ENCODE measurements at places on chromosomes 2 and 18.
A peak's percentile ranks its signal among the peaks of the same experiment; 100 is the strongest.

DNA sequence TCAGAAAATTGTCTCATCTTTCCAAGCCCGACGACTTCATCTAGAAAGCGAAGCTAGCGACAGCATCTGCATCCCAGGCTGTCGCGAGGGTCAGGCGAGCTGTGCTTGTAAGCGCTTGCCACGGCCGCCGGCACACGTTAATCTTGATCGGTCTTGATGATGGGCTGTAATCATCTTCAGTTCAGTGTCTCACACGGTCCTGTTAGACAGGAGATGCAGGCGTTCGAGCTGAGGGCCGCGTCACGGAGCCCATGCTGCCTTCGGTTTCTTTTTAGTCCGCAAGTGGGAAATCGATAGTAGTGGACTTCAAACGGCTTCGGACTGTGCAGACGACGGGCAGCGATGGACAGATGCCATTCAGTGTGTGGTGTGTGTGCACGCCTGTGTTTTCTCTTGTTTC lies 43.6 kb downstream of the ADI1 start:
- DNase-seq: no peak

- DNase-seq: no peak
Measured at GRCh38 chr2:44927985-44928482, 13.5 kb upstream of the SIX3 start.

GRCh38 chr2:190910341-190911136 lies 29.9 kb downstream of the GLS start:
- DNase-seq: no peak

DNA sequence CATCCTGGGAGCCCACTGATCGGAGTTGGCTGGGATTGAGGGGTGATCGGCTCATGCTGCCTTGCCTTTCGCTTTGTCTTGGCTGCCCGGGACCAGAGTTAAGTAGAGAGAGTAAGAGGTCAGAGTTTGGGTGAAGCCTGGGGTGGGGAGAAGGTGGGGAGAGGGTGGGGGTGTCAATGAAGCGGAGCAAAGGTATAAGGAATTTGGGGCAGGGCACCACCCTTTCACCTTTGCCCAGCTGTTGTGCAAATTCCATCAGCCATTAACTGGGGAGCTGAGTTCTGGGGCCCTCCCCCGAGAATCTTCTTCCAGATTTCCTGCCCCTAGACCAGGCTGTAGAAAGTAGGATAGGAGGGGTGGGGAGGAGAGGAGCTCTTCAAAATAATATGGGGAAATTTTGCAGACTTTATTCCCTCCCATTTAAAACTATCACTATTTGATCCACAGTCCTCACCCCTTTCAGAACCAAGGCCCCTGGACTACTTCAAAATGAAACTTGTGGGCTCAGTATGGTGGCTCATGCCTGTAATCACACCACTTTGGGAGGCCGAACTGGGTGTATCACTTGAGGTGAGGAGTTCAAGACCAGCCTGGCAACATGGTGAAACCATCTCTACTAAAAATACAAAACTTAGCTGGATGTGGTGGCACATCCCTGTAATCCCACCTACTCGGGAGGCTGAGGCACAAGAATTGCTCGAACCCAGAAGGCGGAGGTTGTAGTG lies at the start of gene SLC23A3:
SLC23A3 (minus strand) TSS at position 100 of the 725 bp plus-strand sequence; CDS start at position 55, 45 bp downstream.
- no peak for DNase-seq

GRCh38 chr2:1226766-1227165 lies 186.5 kb upstream of the TPO start:
- DNase-seq: no peak

DNA sequence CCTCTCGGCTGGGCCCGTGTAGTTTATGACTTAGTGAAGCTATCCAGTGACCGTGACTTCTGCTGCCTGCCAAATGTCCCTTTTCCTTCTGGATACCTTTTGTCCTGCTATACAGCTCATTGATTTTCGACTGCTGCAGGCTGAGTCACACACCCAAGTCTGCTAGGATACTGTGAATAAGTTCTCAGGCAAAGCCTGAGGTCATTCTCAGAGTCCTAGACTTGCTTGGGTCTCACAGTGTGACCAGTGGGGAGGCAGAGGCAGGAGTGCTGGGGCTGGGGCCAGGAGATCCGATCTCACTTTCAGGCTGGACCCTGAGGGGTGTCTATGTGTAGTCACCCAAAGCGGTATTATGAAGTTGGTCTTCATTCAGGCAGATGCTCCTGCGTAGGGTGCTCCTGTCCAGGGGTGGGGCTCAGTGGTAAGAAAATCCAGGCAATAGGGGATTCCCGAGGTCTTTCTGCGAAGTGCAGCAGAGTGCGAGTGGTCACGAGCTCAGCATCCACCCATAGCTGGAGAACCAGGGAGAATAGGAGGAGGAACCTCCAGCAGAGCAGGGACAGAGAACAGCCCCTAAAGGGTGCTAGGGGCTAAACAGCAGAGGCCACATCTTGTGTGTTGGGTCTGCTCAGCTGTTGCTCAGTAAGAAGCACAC lies 268.6 kb upstream of the NCKAP5 start:
- DNase-seq: no peak

- no peak for DNase-seq
Measured at GRCh38 chr2:239519089-239519920, 118.5 kb upstream of the HDAC4 start.

DNA sequence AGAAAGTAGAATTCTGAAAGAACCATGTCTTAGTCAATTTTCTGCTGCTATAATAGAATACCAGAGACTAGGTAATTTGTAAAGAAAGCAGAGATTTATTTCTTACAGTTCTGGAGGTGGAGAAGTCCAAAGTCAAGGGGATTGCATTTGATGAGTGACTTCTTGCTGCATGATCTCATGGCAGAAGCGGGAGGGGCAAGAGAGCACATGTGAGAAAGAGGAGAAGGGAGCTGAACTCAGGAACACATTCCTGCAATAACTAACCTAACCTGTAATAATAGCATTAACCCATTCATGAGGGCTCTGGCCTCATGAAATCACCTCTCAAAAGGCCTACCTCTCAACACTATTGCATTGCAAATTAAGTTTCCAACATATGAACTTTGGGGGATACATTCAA lies 797.5 kb upstream of the POU3F3 start:
- DNase-seq: no peak

DNA sequence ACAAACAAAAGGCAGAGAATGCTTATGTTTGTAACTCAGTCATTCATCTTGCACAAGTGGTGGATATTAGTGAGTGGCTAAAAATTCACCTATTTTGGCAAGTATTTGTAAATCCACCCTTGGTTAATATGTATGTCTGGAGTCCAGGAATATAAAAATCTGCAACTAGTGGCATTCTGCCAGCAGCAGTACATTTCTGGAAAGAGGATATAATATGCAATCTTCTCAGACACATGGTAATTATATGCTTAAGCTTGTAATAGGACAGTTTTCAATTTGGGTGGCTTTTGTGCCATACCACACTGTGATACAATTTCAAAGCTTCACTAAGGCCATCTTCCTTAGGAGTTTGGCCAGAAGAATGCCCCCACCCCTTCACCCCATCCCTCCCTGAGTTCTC lies 693.3 kb downstream of the MBD2 start:
- no peak for DNase-seq

GRCh38 chr18:30491815-30492551 lies 550.6 kb downstream of the DSC3 start:
- no peak for DNase-seq

DNA sequence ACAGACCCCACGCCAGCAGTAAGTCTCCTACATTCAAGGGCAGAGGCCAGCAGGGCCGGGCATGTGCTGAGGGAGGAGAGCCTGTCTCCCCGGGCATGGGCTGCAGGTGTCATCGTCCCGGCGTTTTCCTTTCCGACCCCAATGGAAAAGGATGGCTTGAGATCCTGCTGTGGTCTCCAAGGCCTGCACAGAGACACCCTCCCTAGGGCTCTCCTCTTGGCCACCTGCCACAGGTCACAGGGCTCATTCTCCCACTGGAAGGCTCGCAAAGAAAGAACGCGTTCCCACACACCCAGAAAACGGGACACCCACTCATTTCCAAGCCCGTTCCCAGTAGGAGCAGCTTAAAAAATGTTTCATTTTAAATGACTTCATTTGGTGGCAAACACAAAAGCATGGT lies 41.0 kb downstream of the DIPK1C start:
- DNase-seq: no peak

- no peak for DNase-seq
Measured at GRCh38 chr2:84243788-84244733, 215.0 kb downstream of the SUCLG1 start.

GRCh38 chr2:41943159-41943558 lies 104.7 kb upstream of the PKDCC start:
- no peak for DNase-seq

GRCh38 chr2:180707884-180708205 lies 272.6 kb upstream of the UBE2E3 start:
- no peak for DNase-seq

DNA sequence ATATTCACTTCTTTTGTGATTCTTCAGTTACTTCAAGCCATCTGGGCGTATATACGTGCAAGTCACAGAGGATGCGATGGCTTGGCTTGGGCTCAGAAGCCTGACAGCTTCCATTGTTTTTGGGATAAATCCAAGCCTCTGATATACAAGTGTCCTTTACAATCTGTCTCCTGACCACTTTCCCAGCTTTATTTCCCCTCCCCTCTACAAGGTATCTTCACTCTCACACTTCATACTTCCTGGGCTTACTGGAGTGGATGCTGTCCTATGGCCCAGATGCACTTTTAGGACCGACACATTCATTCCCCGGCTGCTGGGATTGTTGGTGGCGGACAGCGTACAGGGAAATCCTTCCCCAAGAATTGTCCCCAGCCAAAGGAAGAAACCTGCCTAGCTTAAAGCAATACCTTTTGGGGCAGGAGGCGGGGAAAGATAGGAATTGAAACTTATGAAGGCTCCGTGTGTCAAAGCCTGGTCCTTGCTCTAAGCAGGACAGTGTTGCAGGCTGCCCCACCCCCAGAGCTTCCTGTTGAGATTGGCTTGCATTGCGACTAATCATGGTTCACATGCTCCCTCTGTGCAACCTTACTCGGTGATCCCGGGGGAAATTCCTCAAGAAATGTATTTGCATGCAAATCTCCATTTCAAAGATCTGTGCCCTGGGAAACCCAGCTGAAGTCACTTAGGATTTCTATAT lies 802.9 kb upstream of the ID2 start:
- DNase-seq: no peak

DNA sequence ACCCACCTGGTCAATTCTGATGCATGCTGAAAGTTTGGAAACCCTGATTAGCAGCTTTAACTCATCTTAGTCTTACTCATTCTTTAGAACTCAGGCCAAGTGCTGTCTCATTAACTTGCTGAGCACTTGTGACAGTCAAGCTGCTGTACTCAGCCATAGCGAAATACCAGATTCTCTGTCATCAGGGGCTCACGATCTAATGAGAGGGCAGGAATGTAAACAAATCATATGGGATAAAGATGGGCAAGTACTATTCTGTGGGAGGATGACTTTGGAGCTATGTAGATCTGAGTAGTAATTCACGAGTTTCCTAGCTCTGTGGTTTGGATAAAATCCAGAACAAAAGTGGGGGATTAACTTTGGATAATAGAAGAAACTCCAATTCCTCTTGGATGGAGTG lies 376.6 kb downstream of the HRH4 start:
- DNase-seq: no peak

DNA sequence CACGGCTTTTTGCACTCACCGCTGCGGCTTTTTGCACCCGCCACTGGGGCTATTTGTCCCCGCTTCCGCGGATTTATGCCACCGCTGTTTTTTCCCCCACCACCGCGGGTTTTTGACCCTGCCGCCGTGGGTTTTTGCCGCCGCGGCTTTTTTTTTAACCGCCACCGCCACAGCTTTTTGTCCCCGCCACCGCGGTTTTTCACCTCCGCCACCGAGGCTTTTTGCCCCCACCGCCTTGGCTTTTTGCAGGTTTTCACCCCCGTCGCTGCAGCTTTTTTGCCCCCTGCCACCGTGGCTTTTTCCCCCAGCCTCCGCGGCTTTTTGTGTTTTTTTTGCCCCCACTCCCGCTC lies 2796.7 kb upstream of the TEKT4 start:
- DNase-seq: no peak

DNA sequence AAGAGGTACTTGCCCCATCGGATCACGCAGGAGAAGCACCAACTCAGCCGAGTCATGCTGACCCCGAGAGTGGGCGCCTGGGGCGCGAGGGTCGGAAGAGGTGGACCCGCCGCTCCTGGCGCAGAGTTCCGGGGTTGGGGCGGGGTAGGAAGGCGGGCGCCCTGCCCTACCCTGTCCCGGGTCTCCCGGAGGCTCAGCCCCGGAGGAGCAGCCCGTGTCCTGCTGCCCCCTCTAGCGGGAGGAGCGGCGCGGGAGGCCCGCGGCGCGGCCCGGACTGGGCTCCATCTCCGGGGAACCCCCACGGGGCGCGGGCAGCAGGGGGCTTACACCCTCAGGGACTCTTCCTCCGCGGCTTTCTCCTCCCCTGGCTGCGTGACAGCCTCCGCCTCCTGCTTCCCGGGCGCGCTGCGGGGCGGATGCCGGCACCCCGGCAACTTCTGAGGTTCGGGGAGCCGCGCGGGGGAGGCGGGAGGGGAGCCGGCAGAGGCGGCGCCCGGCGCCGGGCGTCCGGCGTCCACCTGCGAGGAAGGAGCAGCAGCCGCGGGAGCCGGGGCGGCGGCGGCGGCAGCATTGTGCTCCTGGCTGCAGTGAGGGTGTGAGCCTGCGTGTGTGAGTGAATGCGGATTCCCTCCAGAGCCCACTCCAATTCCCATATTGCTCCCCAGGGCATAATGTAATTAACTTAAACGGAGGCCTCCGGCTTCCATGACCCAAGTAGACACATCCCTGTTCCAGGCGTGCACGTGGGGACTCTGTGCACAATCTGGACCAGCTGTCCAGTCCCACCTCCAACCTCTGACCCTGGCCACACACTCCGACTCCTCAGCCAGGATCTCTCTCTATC lies 7.6 kb upstream of the TNS1 start:
- DNase-seq: no peak

DNA sequence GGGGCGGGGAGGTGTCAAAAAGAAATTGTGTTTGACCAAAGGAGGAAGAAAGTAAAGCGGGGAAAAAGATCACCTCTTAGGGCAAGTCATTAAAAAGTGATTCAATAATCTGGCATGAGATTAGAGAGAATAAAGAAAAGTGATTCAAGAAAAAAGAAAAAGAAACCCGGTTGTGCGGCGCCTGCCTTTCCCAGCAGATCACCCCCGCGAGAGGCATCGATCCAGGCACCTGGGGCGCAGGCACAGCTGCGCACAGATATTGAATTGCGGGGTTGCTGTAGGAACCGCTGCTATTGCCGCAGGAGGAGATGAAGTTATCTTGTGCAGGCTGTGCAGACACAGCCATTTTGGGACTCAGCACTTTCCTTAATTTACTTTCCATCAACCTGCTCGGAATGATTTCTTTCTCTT lies 71.2 kb downstream of the PLB1 start:
- no peak for DNase-seq

GRCh38 chr2:230443541-230443940 lies 27.5 kb downstream of the SP100 start:
- no peak for DNase-seq

- DNase-seq: peak; percentile 45
Measured at GRCh38 chr18:25832001-25832604, 258.3 kb downstream of the SS18 start.

- no peak for DNase-seq
Measured at GRCh38 chr2:240622531-240623235, 2.6 kb upstream of the GPR35 start.

DNA sequence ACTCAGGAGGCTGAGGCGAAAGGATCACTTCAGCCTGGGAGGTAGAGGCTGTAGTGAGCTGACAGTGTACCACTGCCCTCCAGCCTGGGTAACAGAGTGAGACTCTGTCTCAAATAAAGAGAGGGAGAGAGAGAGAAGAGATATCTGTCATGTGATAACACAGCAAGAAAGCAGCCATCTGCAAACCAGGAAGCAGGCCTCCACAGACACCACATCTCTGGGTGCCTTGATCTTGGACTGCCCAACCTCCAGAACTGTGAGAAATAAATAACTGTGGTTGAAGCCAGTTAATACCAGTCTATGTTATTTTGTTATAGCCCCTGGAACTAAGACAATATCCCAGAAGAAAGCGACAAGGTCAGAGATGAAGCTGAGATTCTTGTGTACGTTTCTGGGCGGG lies 2.6 kb upstream of the CCDC68 start:
- DNase-seq: no peak

Measured in substantia nigra (tissue), 51 donors.